Fibroblast of skin of abdomen (primary cell): ENCODE measurements at places on chromosomes 4 and X.

DNA sequence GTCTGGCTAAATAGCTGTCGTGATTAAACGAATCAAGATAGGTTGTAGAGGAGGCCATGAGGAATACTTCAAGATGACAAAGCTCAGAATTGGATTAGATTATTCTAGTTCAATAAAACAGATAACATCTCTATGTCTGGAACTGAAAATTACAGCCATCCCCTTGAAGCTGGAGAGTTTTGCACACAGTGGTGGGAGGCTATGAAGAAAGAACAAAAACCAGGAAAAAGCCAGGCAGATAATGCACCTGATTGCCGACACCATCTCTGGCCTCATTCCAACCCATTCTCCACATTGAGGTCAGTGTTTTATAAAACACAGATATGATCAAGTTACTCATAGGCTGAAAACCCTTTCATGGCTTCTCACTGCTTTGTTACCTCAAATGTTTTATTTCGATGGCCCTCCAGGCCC is 188.3 kb downstream of the RASL11B start:
- no peak for DNase-seq

DNA sequence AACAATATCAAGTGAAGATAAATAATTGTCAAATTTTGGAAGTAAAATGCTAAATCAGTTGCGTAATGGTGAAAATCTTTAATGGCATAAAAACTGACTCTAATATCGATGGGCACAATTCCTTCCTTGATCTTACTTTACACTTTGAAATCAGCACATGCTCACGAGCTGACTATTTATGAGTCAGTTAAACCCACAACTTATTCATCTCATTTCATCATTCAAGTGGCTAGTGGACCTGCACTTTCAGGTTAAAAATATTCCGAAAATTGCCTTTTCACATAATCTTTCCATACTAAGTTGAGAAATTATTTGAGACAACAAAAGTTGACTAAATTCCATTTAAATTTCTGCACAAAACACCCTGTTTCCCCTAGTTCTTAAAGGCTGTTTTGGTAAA is 582.1 kb upstream of the TENM3 start:
- DNase-seq = peak; percentile 90

GRCh38 chr4:38747629-38748028 is 35.2 kb downstream of the TLR10 start:
- no peak for DNase-seq

DNA sequence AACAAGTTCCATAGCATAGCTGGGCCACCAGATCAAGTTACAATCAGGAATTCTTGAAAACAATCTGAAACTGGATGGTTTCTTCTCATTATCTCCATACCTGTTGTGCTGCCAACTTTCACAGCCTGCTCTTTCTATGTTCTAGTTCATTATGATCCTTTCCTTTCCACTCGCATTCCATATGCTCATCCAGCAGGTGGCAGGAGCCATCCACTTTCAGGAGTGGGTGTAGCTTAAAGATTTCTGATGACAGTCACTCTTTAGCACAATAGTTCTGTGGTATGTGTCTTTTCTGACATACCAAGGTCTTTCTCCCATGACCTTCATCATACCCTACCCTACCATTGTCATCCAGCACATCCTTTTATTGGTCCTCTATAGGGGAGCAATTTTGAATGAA is 46.4 kb downstream of the PAGE2 start:
- peak; percentile 8 for DNase-seq

GRCh38 chrX:19889582-19890342 is 2.4 kb upstream of the SH3KBP1 start:
- DNase-seq = peak; percentile 78

GRCh38 chr4:136812100-136812880 is 720.0 kb downstream of the PCDH18 start:
- DNase-seq = no peak

GRCh38 chrX:2921193-2921592 is 7.9 kb downstream of the ARSD start:
- no peak for DNase-seq
